Coronary artery (tissue), 2 donors: ENCODE measurements at places on chromosomes 5 and 9.

GRCh38 chr5:91315701-91316100 lies 67.4 kb downstream of the ARRDC3 start:
- DNase-seq = no peak

DNA sequence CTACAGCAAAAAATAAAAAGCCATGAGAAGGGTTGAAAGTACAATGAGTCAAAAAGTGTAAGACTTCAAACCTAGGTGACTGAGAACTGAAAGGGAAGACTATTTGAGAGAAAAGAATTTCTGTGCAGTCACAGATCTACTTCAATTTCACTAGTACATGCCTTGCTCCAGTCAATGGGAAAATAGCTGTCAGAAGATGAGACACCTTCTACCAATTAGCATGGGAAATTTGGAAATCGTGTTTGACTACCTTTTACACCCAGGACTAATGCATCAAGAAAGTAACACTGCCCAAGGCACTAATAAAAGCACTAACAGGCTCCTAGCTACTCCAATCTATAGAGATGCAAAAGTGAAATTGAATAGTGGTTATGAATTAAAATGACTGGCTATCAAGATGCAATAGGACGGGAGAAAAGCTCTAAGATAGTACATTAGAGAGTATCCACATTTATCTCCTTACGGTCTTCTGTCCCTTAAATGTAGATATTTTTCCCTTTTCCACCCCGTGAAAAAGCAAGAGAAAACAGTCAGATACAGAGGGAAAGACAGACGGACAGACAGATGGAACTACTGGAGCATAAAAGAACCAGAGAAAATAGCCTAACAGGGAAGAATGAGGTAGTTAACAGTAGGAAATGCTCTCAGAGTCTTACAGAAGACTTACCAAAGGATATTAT lies 15.2 kb downstream of the ERP44 start:
- no peak for DNase-seq

- DNase-seq = no peak
These were observed 21.3 kb downstream of the NAIF1 start for GRCh38 chr9:128045831-128046230.

GRCh38 chr5:172178991-172179989 lies 8.7 kb downstream of the STK10 start:
- no peak for DNase-seq

- no peak for DNase-seq
These were observed 132.7 kb downstream of the TSSK1B start for GRCh38 chr5:113302120-113302519.

GRCh38 chr5:109080481-109080880 lies 329.3 kb downstream of the PJA2 start:
- DNase-seq = no peak

- no peak for DNase-seq
These were observed 566.7 kb upstream of the KLF4 start for GRCh38 chr9:108056084-108056804.

- no peak for DNase-seq
These were observed 76.9 kb upstream of the ADAMTSL1 start for GRCh38 chr9:18397076-18397475.

GRCh38 chr9:98607152-98607551 lies 101.6 kb downstream of the GABBR2 start:
- no peak for DNase-seq

GRCh38 chr9:99366621-99367020 lies 144.5 kb downstream of the SEC61B start:
- no peak for DNase-seq

- DNase-seq = no peak
These were observed 183.2 kb upstream of the TBC1D2 start for GRCh38 chr9:98438666-98439065.

GRCh38 chr5:157165261-157165660 lies 803 bp downstream of the GARIN3 start:
- no peak for DNase-seq

DNA sequence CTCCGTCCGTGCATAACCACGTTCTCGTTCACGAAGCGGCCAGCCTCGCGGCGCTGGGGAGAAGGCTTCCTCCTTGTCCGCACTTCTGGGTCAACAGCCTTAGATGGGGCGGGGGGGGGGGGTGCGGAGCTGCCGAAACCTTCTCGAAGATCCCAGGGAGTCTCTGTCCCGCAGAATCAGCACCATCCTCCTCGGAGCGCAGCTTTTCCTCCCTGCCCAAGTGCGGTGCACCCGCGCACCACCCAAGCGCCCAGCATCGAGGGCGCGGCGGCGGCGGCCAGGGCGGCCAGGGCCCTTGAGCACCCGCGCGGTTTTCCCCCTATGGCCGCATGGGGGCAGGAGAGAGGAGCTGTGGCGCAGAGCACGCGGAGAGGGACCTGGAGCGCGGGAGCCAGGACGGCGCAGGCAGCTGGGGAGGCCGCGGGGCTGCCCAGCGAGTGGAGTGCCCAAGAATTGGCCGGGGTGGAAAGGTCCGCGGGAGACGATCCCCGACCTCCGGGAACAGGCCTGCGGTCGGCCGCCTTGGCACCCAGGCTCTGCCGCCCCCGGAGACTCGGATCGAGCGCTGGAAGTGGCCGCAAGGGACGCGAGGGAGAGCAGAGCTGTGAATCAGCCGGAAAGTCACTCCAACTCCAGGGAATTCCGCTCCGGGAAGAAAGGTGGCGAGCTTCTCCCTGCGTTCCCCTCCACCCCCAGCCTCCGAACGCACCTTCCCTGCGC lies 43.1 kb downstream of the TMEM174 start:
- no peak for DNase-seq
